ENCODE measurements at places on chromosomes 12 and 14. TPM values are rescaled to one million over a fixed set of nuclear protein-coding genes. Genes with fewer than 3 reads are reported as not detected.

The GLS2 gene
- total RNA-seq, result not detected

DNA sequence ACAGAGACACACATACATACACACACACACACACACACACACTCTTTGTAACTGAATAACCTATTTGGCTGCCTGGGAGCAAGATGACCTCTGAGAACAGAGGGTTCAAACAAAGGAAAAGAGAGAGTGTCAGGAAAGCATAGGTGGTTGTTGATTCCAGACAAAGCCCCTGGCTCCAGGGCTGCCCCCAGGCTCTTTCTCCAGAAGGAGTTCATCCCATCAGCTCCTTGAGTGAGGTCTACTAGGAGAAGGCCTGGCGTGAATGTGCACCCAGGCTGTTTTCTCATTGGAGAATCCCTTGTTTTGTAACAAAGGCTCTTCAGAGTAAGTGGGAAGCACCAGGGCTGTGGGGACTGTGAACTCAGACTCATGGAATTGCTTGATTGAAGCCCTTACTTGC, 151.9 kb downstream of the EMP1 start:
- no peak for DNase-seq

The LIN7A gene
- 0.61 TPM for total RNA-seq

The MIPOL1 gene
- not detected for total RNA-seq

DNA sequence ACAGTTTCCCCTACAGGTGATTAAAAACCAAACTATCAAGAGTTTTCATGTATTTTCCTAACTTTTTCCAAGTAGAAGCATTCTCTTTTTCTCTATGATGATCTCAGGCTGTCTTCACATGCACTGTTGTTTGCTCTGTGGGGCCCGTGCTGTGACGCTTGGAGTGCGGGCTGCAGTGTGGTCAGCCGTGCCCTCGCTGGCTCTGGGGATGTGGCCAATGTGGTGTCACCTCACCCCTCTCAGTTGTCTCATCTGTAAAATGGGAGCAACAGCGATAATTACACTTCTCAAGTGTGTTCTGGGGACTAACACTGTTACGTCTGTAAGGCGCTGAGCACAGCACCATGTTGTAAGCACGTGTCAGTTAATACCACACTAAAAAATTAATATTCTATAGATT, 28.6 kb downstream of the DDX51 start:
- DNase-seq, result no peak

GRCh38 chr12:11941606-11942337, 129.0 kb upstream of the BCL2L14 start:
- DNase-seq, result no peak

GRCh38 chr14:91371990-91372375, 45.6 kb downstream of the CCDC88C start:
- DNase-seq, result no peak

DNA sequence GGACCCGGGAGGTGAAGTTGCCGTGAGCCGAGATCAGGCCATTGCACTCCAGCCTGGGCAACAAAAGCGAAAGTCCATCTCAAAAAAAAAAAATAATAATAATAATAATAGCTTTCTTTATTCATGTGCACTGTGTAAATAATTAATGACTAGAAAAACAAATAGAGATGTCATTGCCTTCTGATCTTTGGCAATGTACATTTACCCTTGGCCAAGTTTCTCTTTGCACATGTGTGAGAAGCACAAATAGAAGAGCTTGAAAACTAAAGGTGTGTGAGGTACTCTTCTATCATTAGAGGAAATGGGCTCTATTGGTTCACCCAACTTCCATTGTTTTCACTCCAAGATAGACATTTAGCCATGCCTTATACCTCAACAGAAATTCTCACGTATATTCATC, 170.1 kb upstream of the PDZRN4 start:
- DNase-seq, result no peak

DNA sequence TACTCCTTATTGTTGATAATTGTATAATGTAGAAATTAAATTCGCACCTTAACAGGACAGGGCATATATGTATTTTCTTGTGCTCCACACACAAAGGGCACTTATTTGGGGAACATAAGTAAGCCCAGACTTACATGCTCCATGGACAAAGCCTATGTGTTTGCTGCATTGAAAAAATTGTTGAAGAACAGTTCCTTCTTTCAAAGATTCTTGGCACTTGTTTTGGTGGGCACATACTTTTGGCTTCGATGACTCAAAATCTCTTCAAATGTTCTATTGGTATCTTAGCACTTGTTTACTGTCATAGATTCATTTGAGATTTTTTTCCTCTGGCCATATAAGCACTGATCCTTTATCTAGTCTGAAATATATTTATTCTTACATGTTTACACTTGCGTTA, 1.4 kb upstream of the MAP4K5 start:
- no peak for DNase-seq

All from OCI-LY7 (cell line).